ENCODE measurements at places on chromosomes 1 and 21.

DNA sequence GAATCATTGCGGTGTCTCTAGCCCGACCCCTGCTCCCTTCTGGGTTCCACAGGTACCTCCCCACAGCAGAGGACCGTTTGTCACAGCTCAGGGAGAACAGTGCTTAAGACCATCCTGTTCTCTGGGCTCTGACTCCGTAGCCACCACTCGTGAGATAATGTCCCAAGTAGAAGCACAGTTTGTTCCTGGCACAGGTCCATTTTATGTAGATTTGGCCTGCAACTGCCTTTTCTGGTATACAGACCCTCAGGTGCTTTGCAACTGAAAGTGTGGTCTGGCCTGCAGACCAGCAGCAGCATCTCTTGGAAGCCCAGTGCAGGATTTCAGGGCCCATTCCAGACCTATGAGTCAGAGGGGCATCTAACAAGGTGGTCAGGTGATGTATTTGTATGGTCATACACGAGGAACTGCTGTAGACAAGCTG, 28.4 kb upstream of the TMEM125 start:
- no peak for ATAC-seq

DNA sequence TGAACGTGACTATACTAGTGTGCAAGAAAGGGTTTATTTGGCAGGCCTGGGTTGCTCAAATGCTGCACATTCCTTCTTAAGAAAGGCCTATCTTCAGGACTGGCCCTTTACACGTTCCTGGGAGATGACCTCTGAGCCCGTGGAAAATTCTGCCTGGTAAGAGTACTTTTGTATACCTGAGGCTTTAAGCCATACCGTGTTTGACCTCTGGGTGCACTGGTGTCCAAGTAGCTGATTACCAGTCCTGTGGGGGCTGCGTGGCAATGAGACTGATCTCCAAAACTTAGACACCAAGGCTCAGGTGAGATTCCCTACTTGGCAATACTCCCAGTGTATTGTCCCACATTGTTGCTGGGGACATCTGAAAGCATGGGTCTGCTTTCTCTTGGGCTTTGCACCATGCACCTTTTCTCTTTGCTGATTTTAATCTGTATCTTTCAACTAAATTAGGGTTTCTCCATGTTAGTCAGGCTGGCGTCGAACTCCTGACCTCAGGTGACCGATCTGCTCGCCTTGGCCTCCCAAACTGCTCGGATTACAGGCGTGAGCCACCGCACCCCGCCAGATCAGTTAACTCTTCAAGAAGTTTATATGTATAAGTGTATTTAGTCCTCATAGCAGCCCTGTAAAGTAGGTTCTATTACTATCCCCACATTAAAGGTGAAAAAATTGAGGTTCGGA, 44.5 kb downstream of the TRIM33 start:
- no peak for ATAC-seq

GRCh38 chr1:19151537-19151936, 58.5 kb downstream of the UBR4 start:
- ATAC-seq, result no peak

DNA sequence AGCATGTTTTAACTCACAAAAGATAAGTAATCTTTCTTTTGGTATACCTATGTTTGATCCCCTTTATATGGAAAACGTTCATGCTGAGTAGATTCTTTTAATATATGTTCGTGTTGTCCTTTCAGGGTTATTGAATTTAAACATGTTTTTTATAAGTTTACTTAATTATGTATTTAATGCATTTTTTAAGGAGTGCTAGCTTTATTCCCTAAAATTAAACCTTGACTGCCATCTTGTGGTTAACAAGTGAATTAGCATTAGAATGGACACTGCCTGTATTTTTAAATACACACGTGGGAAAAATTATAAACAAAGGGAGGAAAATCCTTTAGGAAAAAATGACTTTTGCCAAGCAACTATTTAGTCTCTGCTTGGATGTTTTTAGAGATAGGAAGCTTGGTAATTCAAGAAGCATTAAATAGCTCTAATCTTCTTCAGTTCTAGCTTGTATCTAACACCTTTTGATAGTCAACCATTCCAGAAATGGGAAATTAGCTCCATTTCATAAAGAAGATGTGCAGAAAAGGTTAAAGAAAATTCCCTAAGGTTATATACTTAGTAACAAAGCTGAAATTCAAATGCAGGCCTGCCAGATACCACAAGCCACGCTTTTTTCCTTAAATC, 43.0 kb downstream of the UBE2U start:
- peak; percentile 33 for ATAC-seq

DNA sequence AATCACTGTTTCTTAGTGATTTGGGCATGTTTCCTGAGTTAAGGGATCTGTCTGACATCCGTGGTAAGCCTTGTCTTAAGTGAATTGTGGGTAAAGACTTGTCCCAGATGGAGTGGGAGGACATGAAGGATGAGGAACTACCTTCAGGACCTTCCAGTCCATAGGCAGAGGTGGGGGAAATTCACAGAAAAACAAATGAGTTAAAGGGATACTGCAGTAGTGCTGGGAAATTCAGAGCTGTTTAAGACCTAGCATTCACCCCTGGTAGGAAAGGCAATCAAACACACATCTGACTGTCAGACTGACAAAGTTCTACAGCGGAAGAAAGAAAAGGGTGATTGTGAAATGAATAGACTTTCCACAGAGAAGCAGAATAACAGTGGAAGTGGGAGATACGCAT, 3.0 kb downstream of the GNAT2 start:
- ATAC-seq, result no peak

GRCh38 chr1:80582980-80583379, 1217.8 kb upstream of the ADGRL2 start:
- no peak for ATAC-seq

DNA sequence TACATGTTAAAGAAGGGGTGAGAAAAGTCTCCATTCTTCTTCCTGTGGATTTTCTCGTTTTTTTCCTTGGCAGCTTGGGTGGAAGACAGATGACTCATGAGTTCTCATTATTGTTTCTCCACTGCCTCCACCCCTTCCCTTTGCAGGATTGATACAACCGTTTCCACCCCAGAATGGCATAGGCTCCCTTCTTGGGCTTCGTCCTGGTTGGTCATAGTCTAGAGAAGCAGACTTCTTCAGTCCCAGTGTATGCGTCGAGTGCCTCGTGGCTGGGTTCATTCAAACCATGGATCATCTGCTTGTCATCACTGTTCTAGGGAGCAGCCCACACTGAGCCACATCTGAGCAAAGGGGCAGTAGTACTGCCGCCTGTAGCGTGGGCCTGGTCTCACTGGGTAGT, 13.7 kb downstream of the PTGFRN start:
- ATAC-seq, result peak; percentile 94

DNA sequence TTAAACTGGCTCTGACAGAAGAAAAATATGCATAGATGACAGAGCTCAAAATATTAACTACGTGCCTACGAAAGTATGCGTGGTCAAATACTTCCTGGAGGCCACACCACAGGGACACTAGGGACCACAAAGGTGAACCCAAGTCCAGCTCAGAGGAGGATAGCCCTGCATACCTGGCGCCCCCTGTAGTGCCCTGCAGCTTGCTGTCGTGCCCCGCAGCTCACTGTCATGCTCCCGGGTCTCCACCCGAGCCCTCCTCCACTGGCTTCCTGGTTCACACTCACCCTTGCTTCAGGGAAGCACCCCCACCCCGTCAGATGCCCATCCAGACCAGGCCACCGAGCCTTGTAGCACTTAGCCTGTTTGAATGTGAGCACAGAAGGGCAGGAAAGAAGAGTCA, 16.7 kb upstream of the NADK start:
- ATAC-seq, result no peak

DNA sequence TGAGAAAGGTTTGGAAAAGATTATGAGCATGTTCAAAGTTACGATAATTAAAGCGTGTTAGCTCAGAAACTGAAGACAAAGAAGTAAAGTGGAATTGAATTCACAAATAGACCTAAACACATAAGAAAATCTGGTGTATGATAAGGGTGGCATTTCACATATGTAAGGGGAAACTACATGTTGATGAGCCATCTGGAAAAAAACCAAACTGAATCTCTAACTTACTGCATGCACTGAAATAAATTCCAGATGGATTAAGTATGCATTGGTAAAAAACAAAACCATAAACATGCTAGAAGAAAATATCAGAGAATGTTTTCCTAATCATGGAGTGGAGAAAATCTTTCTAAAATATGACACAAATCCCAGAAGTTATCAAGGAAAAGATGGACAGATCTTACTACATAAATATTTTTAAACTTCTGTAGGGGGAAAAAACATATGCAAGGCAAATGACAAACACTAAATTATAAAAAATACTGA, 34.0 kb upstream of the CTPS1 start:
- ATAC-seq, result no peak

DNA sequence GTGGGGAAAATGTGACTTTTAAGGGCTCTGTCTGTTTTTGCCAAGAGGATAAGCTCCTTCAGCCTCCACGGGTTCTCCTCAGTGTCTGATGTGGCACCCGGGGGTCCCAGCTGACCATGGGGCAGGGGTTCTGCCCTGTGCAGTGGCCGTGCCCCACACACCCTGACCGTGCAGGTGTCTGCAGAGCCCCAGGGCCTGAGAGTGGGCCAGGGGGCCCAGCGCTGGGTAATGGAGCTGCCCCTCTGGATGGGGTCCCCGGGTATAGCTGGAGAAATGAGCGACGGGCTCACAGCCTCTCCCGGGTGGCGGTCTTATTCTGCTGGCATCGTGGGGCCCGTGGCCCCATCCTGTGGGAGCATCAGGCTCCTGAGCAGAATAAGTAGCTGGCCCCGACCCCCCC, 2.9 kb upstream of the PFKL start:
- no peak for ATAC-seq

DNA sequence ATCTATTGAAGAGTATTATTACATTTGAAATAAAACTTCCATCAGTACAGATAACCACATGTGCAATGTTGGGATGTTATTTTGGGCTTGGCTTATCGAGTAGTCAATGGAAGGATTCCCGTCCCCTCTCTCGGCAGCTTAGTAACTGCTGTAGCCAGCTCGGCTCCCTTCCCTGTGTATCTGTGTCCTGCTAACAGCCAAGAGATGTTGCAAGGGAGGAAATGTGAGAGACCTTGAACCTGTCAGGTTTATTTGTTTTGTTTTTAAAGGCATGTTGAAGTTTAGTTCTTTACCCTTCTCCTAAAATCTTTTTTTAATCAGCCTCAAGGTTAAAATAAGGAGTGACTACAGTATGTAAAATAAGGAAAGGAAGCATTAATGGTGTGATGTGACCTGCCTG, 13.6 kb upstream of the TARS2 start:
- no peak for ATAC-seq

GRCh38 chr1:200970771-200971427, 52.6 kb downstream of the KIF21B start:
- no peak for ATAC-seq

- ATAC-seq, result no peak
Observed at GRCh38 chr1:55751776-55752175, 536.6 kb upstream of the USP24 start.

DNA sequence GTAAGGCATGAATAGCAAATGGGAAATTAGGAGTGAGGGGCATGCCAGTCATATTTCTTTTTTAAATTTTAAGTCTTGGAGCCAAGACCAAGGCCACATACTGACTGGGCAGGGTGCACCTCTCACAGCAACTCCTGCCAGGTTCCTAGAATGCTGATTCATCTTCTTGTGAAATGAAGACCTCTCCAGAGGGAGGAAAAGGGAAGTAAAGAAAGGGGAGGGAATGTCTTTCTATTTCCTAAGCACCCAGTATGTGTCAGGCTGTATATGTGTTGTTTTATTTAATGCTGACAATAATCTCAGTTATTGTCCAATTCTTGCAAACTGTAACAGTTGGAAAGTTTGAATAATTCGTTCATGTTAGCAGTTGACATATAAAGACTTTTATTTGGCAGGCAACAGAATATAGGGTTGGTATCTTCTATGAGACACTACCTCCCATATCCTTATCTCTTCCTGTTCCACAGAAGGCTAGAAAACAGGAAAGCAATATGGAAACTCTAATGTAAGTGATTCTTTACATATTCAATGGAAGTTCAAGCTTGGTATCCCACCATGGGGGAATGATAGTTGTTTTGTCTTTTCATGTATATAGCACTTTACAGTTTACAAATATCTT, 259.1 kb upstream of the USP24 start:
- no peak for ATAC-seq

DNA sequence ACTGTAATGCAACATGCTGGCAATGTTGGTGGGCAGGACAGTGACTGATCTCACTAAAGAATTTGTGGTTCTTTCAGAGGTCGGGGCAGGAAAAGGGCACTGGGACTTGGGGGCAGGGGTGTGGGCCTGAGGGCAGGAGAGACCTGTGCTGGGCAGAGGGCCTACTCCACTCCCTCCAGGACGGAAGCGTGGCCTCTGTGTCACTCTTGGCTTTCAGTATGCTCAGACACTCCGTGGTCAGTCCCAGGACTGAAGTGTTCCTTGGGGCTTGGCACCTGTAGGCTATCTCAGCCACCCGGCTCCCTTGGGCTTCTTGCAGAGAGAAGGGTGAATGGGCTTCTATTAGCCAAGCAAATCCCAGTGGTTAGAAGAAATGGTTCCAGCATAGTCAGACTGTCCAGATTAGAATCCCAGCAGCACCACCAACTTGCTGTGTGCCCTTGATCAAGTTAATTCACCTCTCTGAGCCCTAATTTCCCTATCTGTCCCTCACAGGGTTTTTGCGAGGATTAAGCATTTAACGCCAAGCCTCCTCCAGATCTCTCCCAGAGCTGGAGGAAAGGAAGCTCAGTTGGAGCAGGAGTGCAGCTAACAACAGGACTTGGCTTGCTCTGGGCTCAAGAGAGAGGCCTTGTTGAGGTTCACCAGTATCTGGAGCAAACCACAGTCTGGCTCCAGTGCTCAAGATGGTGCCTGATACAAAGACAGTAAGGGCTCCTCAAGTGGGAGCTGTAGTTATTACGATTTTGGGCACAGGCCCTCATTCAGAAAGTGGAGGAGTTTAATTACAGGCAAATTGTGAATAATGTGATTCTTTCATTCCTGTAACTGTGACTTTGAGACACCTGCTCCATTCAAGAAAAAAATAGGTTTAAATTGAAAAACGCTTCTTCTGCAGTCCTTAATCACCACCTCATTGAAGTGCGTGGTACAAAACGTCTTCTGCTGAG, 57.7 kb upstream of the LRP8 start:
- ATAC-seq, result no peak

DNA sequence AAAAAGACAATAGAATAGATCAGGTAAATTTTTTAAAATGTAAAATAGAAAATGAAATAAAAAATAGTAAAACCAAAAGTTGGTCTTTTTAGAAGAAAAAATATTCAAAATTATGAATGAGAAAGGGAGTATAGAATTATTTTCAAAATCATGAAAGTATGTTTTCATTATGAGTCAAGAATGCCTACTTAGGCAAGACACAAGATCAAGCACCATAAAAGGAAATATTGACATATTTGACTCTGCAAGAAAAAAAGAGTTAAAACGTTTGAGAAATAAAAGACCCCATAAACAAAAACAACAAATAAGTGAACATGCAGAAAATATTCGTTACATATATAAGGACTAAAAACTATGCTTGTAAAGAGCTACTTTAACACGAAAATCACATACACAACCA, 4.8 kb upstream of the COX20 start:
- no peak for ATAC-seq

- ATAC-seq, result peak; percentile 18
Observed at GRCh38 chr1:107477233-107477632, 336.4 kb downstream of the NTNG1 start.

GRCh38 chr1:192608671-192609070, 27.3 kb upstream of the RGS13 start:
- ATAC-seq, result no peak

GRCh38 chr1:162407539-162407938, 4.4 kb downstream of the SH2D1B start:
- no peak for ATAC-seq

GRCh38 chr1:245605480-245606156, 450.8 kb downstream of the KIF26B start:
- no peak for ATAC-seq
